Stimulated activated CD4-positive, alpha-beta T cell treated with anti-CD3 and anti-CD28 coated beads, Interleukin-15, amount 100 ng/mL, for 1 hour (primary cell): ENCODE measurements at places on chromosomes 7 and 10.

DNA sequence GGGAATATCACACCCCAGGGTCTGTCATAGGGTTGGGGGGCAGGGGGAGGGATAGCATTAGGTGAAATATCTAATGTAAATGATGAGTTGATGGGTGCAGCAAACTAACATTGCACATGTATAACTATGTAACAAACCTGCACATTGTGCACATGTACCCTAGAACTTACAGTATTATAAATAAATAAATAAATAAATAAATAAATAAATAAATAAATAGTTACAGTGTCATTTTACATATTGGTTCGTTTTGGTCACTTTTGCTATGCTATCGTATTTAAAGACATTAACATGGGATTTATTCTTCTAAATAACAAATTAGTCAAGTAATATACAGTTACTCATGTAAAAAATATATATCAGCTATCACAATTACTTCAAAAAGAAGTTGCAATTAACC lies 228.7 kb downstream of the HECW1 start:
- no peak for DNase-seq

DNA sequence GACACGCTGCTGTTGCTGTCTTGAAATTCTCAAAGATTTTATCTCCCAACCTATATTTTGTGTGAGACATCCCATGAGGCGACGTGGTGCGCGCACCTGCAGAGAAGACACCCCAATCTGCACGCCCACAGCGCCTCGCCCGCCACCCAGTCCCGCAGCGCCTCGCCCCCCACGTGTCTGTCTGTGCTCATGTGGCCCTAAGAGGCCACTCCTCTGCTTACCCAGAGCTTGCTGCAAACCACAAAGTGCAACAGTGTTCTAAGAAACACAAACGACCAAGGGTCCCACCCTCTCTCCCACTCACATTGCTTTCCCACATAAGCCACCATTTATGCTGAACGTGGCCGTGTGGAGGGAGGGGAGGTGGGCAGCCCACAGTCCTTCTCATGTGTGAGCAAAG lies 287.2 kb downstream of the PTPRN2 start:
- DNase-seq = no peak

- no peak for DNase-seq
Measured at GRCh38 chr10:96236090-96236478, 35.3 kb downstream of the BLNK start.

DNA sequence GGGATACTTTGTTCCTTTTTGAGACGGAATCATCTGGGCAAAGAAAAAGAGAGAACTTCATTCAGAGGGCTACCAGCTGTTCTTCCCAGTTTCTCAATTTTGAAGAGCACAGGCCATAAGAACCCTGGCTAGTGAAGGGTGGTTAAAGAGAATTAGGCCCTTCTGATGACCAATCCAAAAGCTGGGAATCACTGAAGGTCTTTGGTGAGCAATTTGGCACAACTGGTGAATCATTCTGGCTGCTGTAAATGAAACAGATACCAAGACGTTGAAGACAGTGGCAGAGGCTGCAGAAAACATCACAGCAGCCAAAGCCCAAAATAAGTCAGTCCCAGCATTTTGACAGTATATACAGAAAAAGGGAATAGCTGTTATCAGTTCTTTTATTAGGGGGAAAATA lies 5.1 kb downstream of the RAPGEF5 start:
- no peak for DNase-seq

GRCh38 chr10:44049301-44050015 lies 335.4 kb downstream of the CXCL12 start:
- DNase-seq = no peak

DNA sequence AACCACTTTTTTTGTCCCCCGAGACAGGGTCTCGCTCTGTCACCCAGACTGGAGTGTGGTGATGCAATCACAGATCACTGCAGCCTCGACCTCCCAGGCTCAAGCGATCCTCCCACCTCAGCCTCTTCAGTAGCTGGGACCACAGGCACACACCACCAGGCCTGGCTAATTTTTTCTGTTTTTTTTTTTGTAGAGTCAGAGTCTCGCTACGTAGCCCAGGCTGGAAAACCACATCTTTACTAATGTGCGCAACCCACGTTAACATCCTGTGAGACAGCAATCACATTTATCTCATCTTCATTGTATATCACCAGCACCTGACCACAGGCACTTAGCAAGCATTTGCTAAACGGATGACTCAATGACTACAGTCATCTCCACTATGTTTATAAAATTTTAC lies 77.8 kb upstream of the ATP6V0A4 start:
- peak; percentile 10 for DNase-seq

DNA sequence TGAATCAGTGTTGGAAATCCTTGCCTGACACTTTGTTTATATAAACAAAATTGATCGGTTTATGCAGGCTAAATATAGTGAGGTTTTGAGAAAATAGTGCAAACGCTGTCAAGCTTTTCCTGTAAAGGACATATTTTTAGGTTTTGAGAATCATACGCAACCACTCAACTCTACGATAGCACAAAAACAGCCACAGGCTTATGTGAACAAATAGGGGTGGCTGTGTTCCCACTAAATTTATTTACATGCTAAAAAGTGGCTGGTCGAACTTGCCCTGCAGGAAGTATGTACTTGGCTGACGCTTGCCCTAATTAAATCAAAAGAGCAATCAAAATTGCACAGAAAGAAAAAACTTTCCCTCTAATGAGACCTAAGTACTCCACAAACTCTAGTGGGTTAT lies 234.7 kb upstream of the CACNA2D1 start:
- no peak for DNase-seq

DNA sequence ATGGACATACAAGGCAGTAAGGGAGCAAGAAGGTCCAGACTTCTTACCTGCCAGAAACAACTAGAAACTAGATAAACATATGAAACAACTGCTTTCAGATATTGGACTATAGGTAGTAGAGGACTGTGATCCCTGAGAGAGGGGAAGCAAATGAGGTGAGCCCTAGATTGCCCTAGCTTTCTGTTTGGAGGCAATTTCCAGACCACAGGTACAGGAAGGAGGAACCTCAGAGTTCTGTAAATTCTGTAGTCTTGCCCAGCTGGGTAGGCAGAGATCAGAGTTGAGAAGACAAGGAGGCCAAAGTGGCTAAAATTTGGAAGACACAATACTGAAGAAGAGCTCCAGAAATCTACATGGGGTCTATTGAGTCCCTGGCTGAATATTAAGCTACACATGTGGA lies 21.0 kb downstream of the CDK6 start:
- no peak for DNase-seq

- DNase-seq = no peak
Measured at GRCh38 chr7:24793982-24794648, 36.9 kb upstream of the GSDME start.
